ENCODE measurements at places on chromosomes 12 and 14. TPM values are rescaled to one million over a fixed set of nuclear protein-coding genes. Genes with fewer than 3 reads are reported as not detected.

GRCh38 chr14:45649051-45649450 lies 396.0 kb upstream of the MIS18BP1 start:
- H3K27ac ChIP-seq = no peak overlapping the region
- no peaks in the 10 kb centered on the region for H3K36me3 ChIP-seq
- DNase-seq = no peak
- H3K27me3 ChIP-seq = no peaks in the 10 kb centered on the region
- no peak overlapping the region for H3K4me3 ChIP-seq
- H3K4me1 ChIP-seq = no peaks in the 10 kb centered on the region

- no peak overlapping the region for H3K4me3 ChIP-seq
- no peaks in the 10 kb centered on the region for H3K36me3 ChIP-seq
- no peak overlapping the region for H3K27ac ChIP-seq
- DNase-seq = no peak
These were observed 93.2 kb upstream of the OTX2 start for GRCh38 chr14:56903304-56903969.

- no peaks in the 10 kb centered on the region for H3K27me3 ChIP-seq
- H3K36me3 ChIP-seq = no peaks in the 10 kb centered on the region
- H3K4me1 ChIP-seq = no peaks in the 10 kb centered on the region
- H3K27ac ChIP-seq = no peak overlapping the region
- no peak overlapping the region for H3K4me3 ChIP-seq
These were observed 8.5 kb upstream of the RFLNA start for GRCh38 chr12:124286414-124286813.

GRCh38 chr14:103031956-103032355 lies 25.4 kb downstream of the CDC42BPB start:
- no peak overlapping the region for H3K4me3 ChIP-seq
- H3K36me3 ChIP-seq = no peaks in the 10 kb centered on the region
- H3K4me1 ChIP-seq = peaks cover 4% of the 10 kb centered on the region

GRCh38 chr14:73312687-73313086 lies 75.4 kb downstream of the PAPLN start:
- no peaks in the 10 kb centered on the region for H3K4me1 ChIP-seq
- H3K36me3 ChIP-seq = no peaks in the 10 kb centered on the region
- H3K4me3 ChIP-seq = no peak overlapping the region
- H3K27ac ChIP-seq = no peak overlapping the region
- no peaks in the 10 kb centered on the region for H3K27me3 ChIP-seq

- H3K4me1 ChIP-seq = no peaks in the 10 kb centered on the region
- no peak for DNase-seq
- no peak overlapping the region for H3K4me3 ChIP-seq
- no peaks in the 10 kb centered on the region for H3K27me3 ChIP-seq
- no peaks in the 10 kb centered on the region for H3K36me3 ChIP-seq
- no peak overlapping the region for H3K27ac ChIP-seq
These were observed 149.0 kb downstream of the TGFB3 start for GRCh38 chr14:75832621-75833297.

Gene COX8C
- total RNA-seq = not detected

Gene TMEM30B
- total RNA-seq = 20.4 TPM

Gene C3AR1
- 17.7 TPM for total RNA-seq

Gene NRXN3
- 2.4 TPM for total RNA-seq
